ENCODE measurements at places on chromosomes 12 and 14. TPM values are rescaled to one million over a fixed set of nuclear protein-coding genes. Genes with fewer than 3 reads are reported as not detected.

- H3K4me3 ChIP-seq: no peak overlapping the region
- H3K27me3 ChIP-seq: peaks cover 4% of the 10 kb centered on the region
- H3K27ac ChIP-seq: no peak overlapping the region
- no peak for DNase-seq
These were observed 43.1 kb upstream of the CDKN3 start for GRCh38 chr14:54353694-54354093.

DNA sequence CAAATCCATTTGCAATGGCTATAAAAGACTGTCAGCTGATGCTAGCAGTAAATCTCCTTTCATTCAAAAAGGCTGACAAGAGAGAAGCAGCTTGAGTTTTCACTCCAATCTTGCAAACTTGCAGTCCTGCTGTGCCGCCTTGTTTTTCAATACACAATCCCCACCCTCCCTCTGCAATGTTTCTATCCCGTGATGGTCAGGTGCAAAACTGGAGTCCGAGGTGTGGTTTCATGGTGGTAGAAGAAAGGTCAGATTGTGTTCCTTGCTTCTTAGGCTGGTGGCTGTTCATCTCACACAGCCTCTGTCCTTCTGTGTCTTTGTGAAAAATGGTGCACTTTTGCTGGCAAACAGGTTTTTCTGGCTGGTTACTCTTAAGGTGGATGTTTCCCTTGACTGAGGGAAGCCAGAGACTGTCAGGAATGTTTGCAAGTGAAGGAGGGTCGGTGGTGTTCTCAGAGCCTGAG lies 27.7 kb upstream of the TBX3 start:
- H3K27me3 ChIP-seq: peaks cover 35% of the 10 kb centered on the region
- H3K36me3 ChIP-seq: no peaks in the 10 kb centered on the region
- H3K4me1 ChIP-seq: no peaks in the 10 kb centered on the region

- no peak overlapping the region for H3K27ac ChIP-seq
- no peak for DNase-seq
- H3K4me3 ChIP-seq: no peak overlapping the region
- H3K4me1 ChIP-seq: no peaks in the 10 kb centered on the region
- H3K36me3 ChIP-seq: no peaks in the 10 kb centered on the region
These were observed 598.7 kb downstream of the SOX5 start for GRCh38 chr12:23350808-23351207.

DNA sequence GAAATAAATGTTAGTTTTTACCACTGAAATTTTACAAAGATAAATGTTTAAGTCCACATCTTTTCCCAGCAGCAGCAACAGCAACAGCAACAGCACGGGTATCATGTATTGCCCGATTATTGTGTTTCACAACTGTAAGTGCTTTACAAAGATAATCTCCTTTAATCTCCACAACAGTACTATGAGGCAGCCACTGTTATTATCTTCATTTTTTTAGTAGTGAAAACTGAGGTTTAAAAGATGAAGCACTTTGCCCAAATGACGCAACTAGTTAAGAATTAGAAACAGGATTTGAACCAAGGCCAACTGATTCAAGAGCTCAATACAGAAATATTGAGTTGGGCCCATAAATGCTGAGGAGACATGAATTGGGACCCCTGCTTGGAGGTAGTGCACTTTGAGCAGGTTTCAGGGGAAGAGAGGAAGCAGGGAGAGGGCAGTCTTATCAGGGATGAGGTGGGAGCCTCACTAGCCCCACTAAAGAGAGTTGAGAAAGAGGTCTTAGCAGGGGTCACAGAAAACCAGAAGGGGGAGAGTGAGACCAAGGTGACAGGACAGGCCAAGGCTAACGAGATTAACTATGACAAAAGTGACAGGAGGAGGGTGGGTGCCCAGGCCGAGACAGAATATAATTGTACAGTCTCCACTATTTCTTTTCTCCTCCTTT lies 15.3 kb downstream of the KRT2 start:
- H3K27me3 ChIP-seq: no peaks in the 10 kb centered on the region
- H3K27ac ChIP-seq: no peak overlapping the region
- no peak overlapping the region for H3K4me3 ChIP-seq
- DNase-seq: no peak
- no peaks in the 10 kb centered on the region for H3K36me3 ChIP-seq

DNA sequence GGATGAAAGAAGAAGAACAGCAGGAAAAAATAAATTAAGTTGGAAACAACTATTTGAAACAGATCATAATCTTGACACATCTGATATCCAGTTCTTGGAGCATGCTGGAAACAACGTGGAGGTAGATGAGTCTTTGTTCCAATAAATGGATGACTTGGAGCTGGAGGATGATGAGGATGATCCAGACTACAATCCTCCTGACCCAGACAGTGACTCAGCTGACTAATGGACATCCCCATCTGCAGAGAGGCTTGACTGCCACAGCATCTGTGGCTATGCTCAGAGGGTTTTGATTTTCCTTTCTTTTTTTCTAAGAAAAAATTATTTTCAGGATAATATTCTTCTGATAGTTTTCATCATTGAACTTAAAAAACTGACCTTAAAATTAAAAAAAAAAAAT lies 6.2 kb upstream of the ZDHHC17 start:
- no peaks in the 10 kb centered on the region for H3K27me3 ChIP-seq
- H3K36me3 ChIP-seq: peaks cover 1% of the 10 kb centered on the region
- H3K4me3 ChIP-seq: no peak overlapping the region
- no peak for DNase-seq
- H3K4me1 ChIP-seq: peaks cover under 1% of the 10 kb centered on the region

- no peaks in the 10 kb centered on the region for H3K36me3 ChIP-seq
- H3K27me3 ChIP-seq: no peaks in the 10 kb centered on the region
- H3K4me1 ChIP-seq: peaks cover 14% of the 10 kb centered on the region
- no peak overlapping the region for H3K27ac ChIP-seq
These were observed 6.0 kb downstream of the CCDC92 start for GRCh38 chr12:123966596-123966995.

- H3K27ac ChIP-seq: peak overlapping the region; percentile 100
- peaks cover 24% of the 10 kb centered on the region for H3K4me1 ChIP-seq
- H3K4me3 ChIP-seq: peak overlapping the region; percentile 100
- peak; percentile 44 for DNase-seq
- H3K27me3 ChIP-seq: peaks cover 4% of the 10 kb centered on the region
These were observed 790 bp downstream of the GTF2A1 start for GRCh38 chr14:81219759-81220579.

- no peaks in the 10 kb centered on the region for H3K27me3 ChIP-seq
- H3K4me1 ChIP-seq: no peaks in the 10 kb centered on the region
- H3K27ac ChIP-seq: no peak overlapping the region
- peaks cover 18% of the 10 kb centered on the region for H3K36me3 ChIP-seq
- no peak overlapping the region for H3K4me3 ChIP-seq
These were observed 11.1 kb downstream of the SPTSSA start for GRCh38 chr14:34450958-34451357.

GRCh38 chr14:68198713-68199495 lies 379.3 kb downstream of the RAD51B start:
- H3K4me1 ChIP-seq: peaks cover 22% of the 10 kb centered on the region
- peaks cover 11% of the 10 kb centered on the region for H3K36me3 ChIP-seq
- no peak overlapping the region for H3K27ac ChIP-seq
- no peak overlapping the region for H3K4me3 ChIP-seq
- no peak for DNase-seq

DNA sequence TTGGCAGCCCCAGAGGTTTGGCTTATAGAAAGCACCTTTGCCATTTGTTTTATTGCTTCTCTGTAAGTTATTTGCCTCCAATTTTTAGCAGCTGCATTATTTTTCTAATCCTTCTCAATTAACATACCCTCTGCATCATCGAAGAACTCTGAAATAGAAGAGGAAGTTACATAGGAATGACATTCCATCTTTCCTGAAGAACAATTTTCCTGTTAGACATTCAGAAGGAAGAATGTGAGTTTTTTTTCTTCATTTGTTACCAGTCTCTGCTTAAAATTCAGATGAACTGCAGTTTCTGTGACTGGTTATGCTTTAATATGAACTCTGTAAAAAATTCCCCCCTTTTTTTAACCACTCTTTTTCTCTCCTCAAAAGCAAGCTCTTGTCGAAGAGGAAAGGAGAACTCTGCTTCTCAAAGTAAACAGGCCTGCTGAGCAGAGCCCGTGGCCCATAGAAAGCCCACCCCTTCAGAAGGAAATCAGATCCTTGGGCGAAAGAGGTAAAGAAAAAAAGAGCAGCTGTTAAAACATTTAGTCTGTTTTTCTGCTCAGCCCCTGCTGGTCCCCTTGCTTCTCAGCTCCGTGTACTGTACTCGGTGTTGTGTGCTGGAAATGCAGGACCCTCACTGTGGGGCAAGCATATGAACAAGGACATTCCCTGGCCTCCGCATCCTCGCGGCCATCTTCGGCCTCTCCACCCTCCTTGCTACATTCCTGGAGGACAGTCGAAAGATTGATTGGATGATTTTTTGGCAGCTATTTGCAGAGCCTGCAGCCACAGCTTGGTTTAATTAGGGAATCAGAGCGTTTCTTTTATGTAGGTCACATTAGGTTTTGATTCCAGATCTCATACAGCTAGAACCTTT lies 164.4 kb upstream of the LRIG3 start:
- no peak for DNase-seq
- H3K4me1 ChIP-seq: no peaks in the 10 kb centered on the region
- H3K27me3 ChIP-seq: peaks cover 6% of the 10 kb centered on the region
- no peak overlapping the region for H3K4me3 ChIP-seq

- H3K4me1 ChIP-seq: no peaks in the 10 kb centered on the region
- no peak for DNase-seq
- H3K4me3 ChIP-seq: no peak overlapping the region
- peaks cover 4% of the 10 kb centered on the region for H3K27me3 ChIP-seq
These were observed 29.5 kb upstream of the RHOJ start for GRCh38 chr14:63174760-63175191.

DNA sequence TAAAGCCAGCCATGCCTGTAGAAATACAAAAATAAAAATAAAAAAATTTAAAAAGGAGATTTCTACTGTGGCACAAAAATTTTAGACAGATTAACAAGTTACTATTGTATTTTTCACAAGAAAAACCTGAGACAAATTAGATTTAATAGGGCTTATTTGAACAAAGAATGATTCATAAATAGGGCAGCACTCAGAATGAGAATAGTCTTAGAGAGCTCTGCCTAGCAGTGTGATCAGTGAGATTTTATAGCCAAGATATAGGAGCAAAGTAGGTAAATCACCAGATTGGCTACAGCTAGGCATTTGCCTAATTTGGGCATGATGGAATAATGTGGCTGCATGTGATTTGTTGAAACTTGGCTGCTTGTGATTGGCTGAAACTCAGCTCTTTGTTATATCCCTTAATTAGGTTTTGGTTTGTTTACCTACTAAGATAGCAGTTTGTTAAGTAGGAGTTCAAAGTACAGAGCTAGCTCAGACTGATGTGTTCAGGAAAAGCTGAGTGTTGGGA lies 279.7 kb upstream of the TMTC1 start:
- H3K27me3 ChIP-seq: no peaks in the 10 kb centered on the region
- no peak overlapping the region for H3K27ac ChIP-seq
- H3K36me3 ChIP-seq: no peaks in the 10 kb centered on the region
- no peaks in the 10 kb centered on the region for H3K4me1 ChIP-seq

DNA sequence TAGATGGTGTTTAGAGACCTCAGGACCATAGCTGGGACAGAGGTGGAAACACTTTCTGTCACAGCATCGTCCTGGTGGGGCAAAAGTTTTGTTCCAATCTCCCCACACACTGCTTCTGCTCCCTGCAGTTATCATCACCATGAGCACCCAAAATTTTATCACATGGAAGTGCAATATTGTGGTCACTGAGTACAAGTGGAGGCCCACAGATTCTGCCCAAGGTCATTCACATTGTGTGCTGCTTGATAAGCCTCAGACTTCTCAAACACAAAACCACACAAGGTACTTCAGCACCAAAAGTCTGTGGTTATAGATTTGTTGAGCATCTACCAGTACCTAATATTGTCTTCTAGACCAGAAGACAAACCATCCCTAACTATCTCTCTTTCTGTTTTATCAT lies 554 bp upstream of the KRT77 start:
- peaks cover 5% of the 10 kb centered on the region for H3K4me1 ChIP-seq
- H3K4me3 ChIP-seq: no peak overlapping the region
- DNase-seq: no peak
- H3K27ac ChIP-seq: no peak overlapping the region
- H3K36me3 ChIP-seq: no peaks in the 10 kb centered on the region
- no peaks in the 10 kb centered on the region for H3K27me3 ChIP-seq

- no peaks in the 10 kb centered on the region for H3K27me3 ChIP-seq
- peaks cover 34% of the 10 kb centered on the region for H3K36me3 ChIP-seq
- H3K27ac ChIP-seq: peak overlapping the region; percentile 68
- no peak for DNase-seq
- H3K4me1 ChIP-seq: peaks cover 41% of the 10 kb centered on the region
These were observed 39.7 kb downstream of the PPTC7 start for GRCh38 chr12:110543252-110543959.

GRCh38 chr12:26646571-26646970 lies 186.4 kb downstream of the ITPR2 start:
- no peak overlapping the region for H3K4me3 ChIP-seq
- H3K27ac ChIP-seq: no peak overlapping the region
- DNase-seq: no peak
- peaks cover 2% of the 10 kb centered on the region for H3K4me1 ChIP-seq

DNA sequence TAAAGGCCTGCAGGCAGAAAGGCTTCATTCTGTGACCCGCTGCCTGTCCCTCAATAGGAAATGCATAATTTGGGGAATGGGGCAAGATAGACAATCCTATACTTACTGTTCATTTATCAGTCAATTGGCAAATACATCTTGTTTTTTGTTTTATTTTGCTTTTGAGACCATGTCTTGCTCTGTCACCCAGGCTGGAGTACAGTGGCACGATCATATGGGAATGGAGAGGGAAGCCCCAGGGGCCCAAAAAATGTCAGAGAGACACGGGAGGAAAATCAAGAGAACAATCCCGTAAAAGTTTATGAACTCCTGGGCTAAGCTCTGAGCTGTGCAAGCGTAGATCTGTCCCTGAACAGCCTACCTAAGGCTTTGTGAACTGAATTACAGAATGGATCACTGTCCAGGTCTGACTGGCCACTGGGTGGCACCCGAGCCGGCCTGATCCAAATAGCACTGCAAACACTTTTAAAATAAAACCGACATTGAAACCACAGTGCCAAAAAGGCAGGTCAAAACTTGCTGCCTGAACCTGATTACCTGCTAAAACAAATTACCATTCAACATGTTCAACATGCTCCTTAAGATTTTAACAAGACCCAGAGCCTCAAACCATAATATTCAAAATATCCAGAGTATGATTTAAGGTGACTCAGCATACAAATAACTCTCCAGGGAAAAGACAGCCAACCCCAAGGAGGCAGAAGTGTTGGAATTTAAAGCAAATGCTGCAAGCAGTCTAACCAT lies 11.8 kb downstream of the COPS7A start:
- H3K27ac ChIP-seq: no peak overlapping the region
- H3K4me3 ChIP-seq: no peak overlapping the region
- peaks cover 4% of the 10 kb centered on the region for H3K4me1 ChIP-seq
- peaks cover 10% of the 10 kb centered on the region for H3K36me3 ChIP-seq
- peak; percentile 34 for DNase-seq

The DUSP16 gene
- 24.4 TPM for total RNA-seq

The TAS2R50 gene
- 0.36 TPM for total RNA-seq

The GLIPR1L2 gene
- not detected for total RNA-seq

The CHD8 gene
- 78.5 TPM for total RNA-seq

The CD69 gene
- 152 TPM for total RNA-seq

All from activated naive CD8-positive, alpha-beta T cell treated with anti-CD3 and anti-CD28 coated beads for 36 hours (primary cell).